ENCODE measurements at places on chromosomes 5 and 9.

DNA sequence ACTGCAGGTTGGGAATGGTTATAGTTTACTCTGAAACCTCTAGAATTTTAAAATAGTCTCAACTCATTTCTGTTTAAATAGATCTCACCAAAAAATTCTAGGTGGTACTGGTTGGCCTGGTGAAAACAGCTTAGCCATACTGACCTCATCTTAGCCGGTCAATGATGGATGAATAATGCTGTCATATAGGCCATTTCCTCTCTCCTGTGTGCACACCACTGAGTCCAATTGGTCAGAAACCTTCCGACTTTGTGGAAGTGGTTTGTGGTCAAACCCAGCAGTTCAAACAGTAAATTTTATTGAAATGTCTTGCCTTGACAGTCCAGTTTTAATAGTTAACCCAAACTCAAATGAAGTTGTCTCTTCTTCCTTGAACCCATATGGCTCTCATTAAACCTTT lies 98.6 kb downstream of the GIN1 start:
- no peak for DNase-seq

DNA sequence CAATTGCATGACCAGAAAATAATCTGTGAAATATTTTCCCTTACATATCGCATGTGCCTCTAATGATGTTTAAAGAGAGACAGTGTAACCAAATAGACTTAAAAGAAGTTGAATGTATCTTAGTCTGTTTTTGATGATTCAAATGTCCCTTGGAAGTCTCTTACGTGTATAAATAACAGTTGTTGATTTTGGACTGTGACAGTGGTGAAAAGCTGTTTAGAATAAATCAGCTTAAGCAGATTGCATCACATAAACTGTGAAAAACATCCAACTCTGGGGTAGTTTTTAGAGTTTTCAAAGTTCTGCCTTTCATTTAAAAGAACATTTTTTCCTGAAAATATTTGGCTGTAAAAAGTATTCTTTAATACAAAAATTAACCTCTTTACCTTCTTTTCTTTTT lies 301.1 kb downstream of the PRR16 start:
- DNase-seq: no peak

DNA sequence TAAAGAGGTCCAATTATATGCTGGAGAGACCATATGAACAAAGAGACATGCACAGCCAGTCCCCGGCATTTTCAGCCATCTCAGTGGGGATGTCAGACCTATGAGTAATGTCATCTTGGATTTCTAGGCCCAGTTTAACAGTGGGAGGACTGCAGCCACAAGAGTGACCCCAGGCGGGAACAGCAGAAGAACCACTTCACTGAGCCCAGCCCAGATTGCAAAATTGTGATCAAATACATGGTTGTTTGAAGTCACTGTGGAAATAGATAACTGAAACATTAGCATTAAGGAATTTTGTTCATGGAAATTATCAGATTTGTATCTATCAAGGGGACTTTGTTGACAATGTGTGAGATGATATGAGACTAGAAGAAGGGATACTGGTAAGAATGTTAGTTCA lies 42.1 kb upstream of the C9orf57 start:
- DNase-seq: no peak

GRCh38 chr9:18863791-18864190 lies 169.2 kb downstream of the SAXO1 start:
- no peak for DNase-seq

DNA sequence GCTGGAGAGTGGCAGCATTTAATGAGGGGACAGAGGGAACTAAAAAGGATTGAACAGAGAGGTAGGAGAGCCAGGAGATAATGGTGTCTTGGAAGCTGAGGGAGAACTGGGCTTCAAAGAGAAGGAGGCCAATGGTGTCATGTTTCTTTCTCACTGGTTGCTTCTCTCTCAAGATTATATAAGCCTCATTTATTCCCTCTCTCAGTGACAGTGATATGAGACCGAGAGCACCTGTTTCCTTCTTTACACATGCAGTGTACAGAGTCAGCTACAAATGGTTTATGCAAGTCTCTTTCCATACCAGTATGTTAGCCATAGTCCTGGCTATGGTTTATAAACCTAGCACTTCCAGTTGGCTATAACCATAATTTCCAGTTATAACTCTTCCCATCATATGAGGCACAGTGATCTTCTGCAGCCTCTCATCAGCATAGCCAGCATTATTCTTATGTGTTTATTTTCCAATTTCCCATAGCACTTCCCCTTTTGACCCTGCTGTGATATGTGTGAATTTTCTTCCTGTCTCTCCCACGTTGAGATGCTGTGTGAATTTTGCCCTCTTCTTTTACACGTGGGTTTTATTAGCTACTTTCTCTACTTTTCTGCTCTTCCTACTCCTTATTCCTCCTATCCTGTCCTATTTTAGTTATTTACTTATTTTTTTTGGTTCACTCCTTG lies 71.2 kb downstream of the UNC13B start:
- no peak for DNase-seq

DNA sequence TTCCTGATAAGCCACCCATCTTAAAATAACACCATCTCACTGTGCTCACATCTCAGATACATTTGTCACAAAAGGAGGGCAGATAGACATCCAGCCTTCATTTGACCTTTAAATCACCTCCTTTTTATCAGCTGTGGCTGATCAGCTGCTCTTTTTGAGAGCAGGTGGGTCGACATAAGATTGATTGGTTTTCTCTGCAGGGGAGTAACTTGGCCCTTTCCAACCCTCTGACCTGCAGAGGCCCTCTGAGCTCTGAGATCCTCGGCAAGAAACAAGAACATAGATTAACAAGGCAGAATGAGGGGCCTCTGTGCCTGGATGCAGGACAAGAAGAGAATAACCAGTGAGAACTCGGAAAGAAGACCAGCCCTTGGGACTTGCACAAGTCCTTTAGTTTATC lies 33.5 kb upstream of the GLRA1 start:
- peak; percentile 44 for DNase-seq

DNA sequence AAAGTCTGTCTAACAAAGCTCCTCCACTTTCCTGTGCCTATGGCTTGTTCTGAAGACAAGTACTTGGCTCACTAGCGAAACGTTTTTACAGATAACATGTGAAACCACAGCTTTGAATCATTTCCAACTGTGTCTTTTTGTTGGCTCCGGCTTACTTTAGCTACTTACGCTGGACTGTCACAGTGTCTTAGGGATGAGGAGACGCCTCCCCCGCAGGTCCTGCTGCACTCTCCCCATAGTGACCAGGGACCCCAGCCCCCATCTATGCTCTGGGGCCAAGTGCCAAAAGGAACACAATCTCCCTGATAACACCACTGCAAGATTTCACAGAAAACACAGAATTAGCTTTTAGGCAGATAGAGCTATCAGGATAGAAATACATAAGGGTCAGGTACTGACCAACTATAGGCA lies 219.1 kb downstream of the ADAMTS6 start:
- no peak for DNase-seq

- DNase-seq: no peak
Measured at GRCh38 chr9:108413809-108414208, 442.0 kb downstream of the ACTL7B start.

DNA sequence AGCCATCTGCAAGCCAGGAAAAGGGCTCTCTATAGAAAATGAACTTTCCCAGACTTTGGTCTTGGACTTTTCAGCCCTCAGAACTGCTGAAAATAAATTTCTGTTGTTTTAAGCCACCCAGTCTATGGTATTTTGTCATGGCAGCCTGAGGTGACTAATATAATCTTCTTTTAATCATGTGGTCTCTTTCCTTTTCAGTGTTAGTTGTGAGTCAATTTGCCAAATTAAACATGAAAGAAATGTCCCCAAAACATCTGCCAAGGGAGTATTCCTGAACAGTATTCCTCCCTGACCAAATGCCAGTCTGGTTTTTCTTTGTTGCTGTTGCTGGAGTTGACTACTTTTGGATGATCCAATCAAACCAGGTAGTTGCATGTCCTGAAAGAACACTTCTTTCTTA lies 4.7 kb upstream of the YTHDC2 start:
- DNase-seq: no peak

- no peak for DNase-seq
Measured at GRCh38 chr9:109314011-109314531, 6.8 kb downstream of the EPB41L4B start.

GRCh38 chr9:132200706-132201105 lies 38.8 kb downstream of the NTNG2 start:
- no peak for DNase-seq

DNA sequence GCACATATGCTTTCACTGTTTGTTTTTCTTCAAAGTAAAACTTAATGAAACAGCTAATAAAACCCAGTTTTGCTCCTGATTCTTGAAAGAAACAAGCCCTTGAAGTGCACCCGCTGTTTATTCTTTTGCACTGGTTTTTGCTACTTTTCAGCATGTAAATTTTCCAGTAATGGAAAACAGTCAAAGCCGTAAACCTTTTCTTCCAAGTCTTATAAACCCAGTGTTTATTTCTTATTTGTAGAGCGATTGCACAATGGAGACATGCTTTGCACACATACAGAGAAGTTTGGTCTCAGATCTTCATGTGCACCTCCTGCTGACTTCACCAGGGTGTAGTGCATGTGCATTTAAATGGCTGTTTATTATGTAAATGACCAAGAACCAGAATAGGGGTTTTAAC lies 51.8 kb downstream of the ATG10 start:
- no peak for DNase-seq

- DNase-seq: no peak
Measured at GRCh38 chr5:95471487-95471886, 80.3 kb downstream of the FAM81B start.

GRCh38 chr5:35876454-35876853 lies 19.8 kb downstream of the IL7R start:
- DNase-seq: no peak

DNA sequence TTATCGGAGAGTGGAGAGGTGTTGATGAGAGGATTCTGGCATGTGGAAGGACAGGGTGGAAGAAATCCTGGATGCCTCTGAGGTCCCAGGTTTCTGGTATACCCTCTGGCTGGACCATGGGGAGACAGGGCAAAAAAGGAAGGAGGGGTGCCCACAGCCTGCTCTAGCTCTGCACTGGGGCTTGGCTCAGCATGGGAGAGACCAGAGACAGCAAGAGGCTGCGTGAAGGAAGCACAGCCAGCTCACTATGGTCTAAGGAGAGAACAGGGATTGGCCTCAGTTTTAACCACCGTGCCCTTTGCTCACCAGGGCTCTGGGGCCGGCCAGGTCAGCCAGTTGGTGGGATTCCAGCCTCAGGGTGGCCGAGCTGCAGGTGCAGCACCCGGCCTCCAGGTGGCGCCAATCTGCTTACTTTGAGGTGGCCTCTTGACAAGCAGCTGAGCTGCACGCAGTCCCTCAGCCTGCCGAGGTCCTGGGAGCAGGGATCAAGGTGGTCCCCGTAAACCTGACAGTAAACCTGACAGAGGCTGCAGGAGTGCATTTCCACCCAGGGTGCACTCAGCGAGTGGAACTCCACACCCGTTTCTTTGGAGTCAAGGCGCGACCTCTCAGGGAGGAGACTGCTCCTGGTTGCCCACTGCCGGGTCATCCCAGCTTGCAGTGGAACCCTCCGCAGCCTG lies 25.0 kb upstream of the SPTLC1 start:
- DNase-seq: peak; percentile 73

DNA sequence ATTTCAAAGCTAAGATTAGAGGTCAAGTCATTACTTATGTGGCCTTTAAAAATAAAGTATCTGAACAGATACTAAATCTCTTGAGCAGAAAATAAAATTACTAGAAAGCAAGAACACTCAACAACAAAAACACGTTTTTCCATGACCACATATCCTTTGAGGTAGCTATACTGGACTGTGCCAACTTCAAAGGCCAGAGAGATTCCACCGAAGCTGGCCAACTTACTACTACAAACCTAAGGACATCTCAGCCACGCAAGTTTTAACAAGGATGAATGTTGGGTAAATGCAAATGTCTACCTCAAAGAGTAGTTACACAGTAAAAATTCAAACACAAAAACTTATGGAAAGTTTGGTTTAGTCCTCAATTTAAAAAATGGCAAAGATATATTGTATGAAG lies 18.9 kb downstream of the PFDN1 start:
- DNase-seq: no peak

DNA sequence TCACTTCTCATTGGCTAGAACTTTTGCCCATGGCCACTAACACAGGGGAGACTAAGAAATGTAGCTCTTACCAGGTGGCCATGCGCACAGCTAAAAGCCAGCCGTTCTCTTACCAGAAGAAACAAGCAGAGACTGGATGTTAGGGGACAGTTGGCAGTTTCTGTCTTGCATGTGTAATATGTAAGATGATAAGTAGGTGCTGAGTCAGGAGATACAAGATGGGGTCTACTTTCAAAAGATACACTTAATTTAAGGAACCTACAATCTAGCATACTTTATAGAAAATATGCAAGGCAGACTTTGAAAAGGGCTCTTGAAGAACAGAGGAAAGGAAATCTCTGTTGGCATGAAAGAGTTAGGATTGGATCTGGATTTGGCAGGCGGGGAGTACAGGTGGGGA lies 244.5 kb downstream of the ZSWIM6 start:
- no peak for DNase-seq

GRCh38 chr5:143453720-143454119 lies 50.2 kb upstream of the NR3C1 start:
- no peak for DNase-seq

Data from SK-N-DZ (cell line).